NCI-H2081 treated with DMSO at 0.1 percent for 48 hours (cell line): ENCODE measurements at places on chromosomes 4 and X.

DNA sequence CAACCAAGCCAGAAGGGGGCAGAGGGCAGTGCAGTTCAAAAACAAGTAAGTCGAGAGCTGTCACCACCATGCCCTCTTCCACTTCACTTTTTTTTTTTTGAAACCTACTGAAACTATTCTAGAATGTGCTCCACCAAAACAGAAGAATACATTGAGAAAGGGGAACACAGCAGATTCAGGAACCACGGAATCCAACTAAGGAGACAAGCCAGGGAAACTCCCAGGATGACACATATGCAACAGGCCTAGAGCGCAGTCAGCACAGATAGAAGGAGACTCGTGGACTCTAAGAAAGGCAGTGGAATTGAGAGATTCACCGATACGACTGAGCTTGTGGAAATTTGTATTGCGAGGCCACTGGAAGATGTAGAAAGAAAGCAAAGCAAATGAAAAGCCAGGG, 66.1 kb downstream of the PHKA2 start:
- DNase-seq, result no peak

DNA sequence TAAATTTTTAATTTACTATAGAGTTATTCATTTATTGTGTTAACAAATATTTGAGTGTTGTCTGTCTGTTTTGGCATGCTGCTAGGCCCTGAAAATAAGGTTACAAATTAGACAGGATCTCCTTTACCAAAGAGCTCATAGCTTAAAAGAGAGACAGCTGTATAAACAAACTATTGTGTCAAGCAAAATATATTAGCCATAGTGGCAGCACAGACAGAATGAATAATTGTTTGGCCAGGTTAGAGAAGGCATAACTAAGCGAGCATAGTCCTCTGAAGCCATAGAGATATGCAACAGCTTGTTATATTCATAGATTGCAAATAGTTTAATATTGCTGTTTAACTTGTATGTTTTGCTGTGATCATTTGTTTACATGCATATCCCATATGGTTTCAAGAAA, 66.7 kb upstream of the NDUFC1 start:
- no peak for DNase-seq

GRCh38 chr4:10099499-10100325, 16.9 kb downstream of the WDR1 start:
- no peak for DNase-seq

DNA sequence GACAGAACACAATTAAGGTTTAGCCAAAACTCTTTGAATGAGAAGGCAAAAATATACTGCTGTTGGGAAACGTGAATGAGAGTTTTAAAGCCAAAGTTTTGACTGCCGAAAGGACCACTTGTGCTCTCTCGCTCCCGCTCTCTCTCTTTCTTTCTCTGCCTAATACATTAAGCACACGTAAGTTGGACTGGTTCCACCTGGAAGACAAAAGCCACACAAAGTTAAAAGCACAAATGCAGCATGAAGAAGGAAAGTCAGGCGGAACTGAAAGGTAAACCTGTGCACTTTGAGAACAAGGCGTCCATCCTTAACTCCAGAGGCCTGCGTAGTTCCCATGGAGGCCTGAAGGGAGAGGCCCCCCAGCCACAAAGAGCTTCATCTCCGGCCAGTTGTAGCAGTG, 1.9 kb downstream of the DCAF12L2 start:
- no peak for DNase-seq

- DNase-seq, result no peak
Observed at GRCh38 chr4:3760841-3761240, 5.3 kb upstream of the ADRA2C start.

DNA sequence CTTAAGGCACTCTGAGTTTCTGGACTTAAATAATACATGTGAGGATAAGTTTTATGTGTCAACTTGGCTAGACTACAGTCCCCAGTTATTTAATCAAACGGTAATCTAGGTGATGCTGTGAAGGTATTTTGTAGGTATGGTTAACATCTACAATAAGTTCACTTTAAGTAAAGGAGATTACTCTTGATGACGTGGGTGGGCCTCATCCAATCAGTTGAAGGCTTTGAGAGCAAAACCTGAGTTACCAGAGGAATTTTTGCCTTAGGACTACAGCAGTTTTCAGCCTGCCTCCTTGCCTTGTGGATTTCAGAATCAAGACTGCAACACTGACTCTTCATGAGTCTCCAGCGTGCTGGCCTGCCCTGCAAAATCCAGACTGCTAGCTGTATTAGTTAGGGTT, 59.8 kb upstream of the HS6ST2 start:
- no peak for DNase-seq

- DNase-seq, result no peak
Observed at GRCh38 chrX:40749681-40750494, 14.5 kb upstream of the MED14 start.

DNA sequence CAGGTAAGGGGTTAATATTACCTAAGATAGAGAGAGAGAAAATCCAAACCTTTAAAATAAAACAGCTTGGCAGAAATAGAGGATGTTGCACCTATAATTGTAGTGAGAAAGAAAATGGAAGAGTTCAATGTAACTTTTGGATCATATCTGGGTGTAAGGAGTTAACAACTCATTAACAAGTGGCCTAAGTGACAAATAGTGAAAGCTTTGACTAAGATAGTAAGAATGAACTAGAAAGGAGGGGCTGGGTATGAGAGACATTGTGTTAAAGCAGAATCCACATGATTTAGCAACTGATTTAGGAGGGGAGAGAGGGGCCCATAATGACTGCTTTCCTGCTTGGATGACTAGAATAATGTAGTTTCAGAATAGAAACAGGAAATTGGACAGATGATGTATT, 761.0 kb downstream of the IL1RAPL1 start:
- no peak for DNase-seq

- no peak for DNase-seq
Observed at GRCh38 chr4:37812713-37813112, 13.8 kb upstream of the PGM2 start.

DNA sequence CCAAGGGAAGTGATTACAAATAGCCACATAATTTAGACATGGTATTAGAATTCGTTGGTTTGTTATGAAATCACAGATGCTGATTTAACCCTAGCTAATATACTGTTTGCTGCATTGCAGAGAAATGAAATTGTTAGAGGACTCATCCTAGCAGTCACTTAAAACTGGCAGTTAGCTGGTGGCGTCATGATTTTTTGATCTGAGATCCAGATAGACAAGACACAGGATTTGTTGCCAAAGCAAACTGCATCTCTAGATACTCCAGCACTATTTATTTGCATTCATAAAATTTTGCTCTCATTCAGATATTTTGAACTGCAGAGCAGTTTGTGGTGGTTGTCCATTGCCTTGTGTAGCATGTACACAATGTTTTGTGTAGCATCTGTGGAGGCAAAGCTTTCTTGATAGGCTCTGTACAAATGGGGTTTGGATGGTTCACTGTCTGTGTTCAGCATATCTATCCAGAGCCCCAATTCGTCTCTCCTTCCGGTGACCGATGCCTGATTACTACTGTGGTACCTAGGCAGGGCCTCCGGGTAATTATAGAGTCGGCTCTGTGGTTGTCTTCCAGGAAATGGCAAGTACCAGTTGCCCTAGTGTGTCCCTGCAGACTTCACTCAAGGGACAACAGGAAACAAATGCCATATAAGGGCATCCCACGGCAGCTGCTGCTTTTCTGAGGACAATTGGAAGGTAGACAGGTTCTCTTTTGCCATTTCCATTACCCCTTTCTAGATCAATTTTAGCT, 30.1 kb upstream of the SPARCL1 start:
- peak; percentile 68 for DNase-seq

DNA sequence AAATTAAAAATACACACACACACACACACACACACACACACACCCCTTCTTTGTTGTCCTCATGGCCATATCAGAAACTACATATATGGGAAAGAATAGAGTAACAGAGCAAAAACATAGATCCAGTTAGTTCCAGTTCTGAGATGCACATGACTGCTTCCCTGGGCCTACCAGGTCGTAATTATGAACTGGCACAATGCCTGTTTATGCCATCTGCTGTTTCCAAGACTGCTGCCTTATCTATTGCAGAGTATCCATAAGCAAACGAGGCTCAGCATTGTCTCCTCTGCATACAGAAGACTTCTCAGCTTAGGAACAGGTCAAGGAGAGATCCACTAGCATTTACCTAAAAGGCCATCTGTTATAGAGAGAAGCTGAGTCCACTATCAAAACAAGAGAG, 789.0 kb downstream of the TECRL start:
- peak; percentile 20 for DNase-seq

DNA sequence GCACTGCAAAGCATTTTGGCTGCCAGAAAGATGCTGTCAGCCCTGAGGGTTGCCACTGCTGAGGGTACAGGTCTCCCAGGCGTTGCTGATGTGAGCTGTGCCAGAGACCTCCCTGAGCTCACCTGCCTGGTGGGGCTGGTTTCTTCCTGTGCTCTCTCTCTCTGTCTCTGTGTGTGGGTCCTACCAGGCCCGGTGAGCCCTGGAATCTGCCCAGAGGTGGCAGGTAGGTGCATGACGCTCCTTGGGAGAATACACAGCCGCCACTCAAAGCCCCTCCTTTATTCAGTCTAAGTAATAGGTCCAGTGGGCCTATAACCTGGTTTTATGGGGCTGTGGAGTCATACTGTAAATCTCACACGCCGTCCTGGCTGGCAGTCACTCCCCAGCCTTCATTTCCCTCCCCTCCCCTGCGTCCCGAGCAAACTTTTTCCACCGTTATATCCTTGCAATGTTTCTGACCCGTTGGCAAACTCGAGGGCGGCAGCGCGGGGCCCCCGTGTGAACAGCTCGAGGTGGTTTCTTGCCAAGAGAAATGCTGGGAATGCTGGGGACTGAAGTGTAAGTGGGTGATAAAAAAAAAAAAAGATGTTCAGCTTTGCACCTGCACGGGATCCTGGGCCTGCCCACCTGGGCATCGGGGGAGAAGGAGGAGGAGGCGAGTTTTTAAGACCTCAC, 245.9 kb downstream of the CRLF2 start:
- no peak for DNase-seq

- DNase-seq, result no peak
Observed at GRCh38 chr4:163353054-163353453, 9.4 kb downstream of the NPY5R start.
